ENCODE measurements at places on chromosomes 3 and 15.

DNA sequence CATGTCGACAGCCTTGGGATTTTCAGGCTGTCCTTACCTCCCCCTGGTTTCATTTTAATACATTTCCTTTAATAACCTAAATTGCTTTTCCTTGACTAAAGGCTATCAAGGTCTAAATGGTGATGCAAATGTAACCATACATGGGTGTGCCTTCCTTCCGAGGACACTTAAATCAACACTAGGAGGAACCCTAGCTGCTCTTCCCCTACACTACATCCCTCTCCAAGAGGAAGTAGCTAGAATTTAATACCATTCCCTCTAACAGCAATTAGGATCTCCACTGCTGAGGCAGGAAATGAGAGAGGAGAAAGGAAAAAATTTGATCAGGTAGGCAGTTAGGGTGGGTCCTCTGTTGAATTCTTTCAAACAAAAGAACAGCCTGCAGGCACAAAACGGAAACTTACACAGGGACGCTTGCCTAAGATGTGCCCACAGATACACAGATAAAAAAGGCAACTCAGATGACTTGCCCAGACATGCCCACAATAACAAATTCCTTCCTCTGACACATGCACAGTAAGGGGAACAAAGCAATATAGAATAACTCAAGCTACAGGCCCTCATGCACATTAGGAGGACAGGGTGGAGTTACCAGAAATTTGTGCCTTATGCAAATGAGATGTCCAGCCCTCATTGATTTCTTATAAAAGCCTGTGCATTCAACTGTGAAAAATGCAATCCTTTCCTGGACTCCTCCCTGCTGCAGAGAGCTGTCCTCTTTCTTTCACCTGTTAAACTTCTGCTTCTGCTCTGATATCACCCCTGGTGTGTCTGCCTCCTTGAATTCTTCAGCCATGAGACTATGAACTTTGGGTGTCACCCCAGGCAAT lies 1024.4 kb upstream of the CADM2 start:
- DNase-seq = no peak

- no peak for DNase-seq
Observed at GRCh38 chr3:121481106-121481880, 64.5 kb downstream of the POLQ start.

- DNase-seq = no peak
Observed at GRCh38 chr15:51085764-51086163, 8.9 kb downstream of the TNFAIP8L3 start.

DNA sequence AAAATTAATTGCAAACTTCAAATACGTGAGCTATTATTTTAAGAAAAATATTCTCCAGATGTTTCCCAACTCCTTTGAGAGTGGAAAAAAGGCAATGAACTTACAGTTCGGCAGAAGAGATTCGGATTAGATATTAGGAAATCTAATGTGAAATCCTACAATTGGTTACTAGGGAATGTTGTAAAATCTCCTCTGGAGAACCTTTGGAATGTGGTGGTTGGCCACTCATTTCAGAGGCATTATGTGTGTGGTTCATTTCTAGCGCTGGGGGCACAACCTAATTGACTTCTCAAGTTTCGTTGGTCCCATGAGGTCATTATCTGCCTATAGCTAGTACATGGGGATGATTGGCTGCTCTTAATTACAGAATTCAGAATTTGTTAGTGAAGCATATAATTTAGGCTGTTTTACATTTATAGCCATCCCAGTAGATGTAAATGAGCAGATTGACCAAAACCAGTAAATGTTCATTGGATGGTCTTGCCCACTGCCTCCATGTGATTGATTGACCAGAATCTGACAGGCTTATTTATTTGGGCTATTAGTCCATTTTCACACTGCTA lies 34.6 kb upstream of the CMSS1 start:
- DNase-seq = no peak

DNA sequence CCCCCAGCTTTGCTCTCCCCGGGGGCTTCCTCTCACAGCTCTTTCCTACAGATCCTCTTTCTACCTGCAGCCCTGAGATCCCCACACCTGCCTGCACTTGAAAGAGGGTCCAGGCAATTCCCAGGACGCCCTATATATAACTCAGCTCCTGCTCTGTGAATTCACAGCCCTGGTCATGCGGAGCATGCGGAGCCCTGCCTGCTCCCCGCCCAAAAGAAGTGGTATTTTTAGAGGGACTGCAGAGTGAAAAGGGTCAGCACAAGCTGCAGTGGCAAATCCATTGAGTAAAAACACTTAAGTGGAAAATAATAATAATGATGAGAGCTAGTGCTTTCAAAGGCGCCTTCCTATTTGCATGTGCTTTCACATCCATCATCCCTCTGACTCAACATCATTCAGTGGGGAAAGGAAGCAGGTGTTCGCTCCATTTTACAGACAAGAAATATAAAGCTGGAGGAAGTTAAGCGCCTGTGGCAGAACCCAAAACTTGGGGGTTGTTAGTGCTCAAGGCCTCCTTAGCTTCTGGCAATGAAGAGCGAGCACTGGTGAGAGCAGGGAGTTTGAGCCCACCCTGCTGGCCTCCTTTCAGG lies 76.3 kb upstream of the LIPC start:
- DNase-seq = no peak

- DNase-seq = no peak
Observed at GRCh38 chr15:65626856-65627255, 5.1 kb downstream of the SLC24A1 start.

DNA sequence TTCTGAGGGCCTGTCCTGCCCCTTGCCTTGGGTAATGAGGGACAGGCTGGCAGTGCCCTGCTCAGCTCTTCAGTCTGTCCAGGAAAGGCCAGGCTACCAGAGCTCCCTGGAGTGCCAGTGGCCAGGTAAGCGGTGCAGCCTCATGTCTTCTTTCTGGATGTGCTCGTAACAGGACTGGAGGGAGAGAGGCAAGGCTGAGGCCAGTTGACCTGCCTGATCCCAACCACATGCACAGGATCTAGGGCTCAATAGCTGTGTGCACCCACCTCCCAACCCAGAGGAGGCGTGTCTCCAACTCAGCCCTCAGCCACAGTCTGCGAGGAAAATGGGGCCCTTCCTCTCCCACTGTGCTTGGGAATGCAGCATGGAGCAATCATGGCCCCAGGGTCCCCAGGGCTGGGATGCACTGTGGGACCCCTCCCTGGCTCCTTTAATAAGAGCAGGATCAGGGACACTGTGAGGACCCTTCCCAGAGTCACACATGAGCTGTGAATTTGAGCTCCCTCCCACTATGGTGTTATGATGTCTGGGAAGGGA lies 22.5 kb downstream of the ALS2CL start:
- DNase-seq = no peak

DNA sequence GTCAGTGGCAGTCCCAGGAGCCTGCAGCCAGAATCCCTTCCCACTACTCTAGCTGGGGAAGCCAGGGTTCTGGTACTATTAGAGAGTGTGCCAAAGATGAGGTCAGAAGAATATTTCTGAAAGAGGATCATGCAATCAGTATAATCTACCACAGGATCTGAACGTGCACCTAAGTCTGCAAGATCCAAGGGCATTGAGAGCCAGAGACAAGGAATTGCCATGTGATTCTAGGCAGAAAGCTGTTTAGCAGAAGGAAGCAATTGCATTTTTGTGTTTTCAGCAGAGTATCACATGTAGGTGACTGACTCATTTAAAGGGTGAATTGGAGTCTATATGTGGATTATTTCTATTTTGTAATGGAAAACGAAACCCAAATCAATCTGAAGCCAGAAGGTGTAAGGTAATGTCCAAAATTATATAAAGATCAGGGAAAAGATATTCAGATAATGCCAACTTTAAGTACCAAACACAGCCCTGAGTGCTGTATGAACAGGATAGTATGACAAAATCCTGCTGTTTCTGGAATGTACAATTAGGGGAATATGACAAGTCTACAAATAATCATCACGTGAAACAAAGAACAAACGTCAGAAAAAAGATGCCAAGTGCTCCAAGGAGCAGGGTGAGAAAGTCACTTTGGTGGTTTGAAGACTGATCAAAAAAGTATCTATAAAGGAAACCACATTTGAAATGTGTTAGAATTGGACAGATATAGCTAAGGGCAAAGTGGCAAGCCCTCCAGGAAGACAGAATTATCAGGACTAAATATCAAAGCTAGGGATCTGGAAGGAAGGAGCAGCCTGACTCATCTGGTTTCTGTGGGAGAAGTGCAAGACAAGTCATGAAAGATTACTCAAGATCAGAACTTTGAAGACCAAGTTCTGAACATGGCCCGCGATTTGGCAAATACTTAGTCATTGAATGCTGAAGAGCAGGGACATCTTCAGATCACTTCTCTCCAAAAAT lies 1036.6 kb downstream of the NTRK3 start:
- no peak for DNase-seq

DNA sequence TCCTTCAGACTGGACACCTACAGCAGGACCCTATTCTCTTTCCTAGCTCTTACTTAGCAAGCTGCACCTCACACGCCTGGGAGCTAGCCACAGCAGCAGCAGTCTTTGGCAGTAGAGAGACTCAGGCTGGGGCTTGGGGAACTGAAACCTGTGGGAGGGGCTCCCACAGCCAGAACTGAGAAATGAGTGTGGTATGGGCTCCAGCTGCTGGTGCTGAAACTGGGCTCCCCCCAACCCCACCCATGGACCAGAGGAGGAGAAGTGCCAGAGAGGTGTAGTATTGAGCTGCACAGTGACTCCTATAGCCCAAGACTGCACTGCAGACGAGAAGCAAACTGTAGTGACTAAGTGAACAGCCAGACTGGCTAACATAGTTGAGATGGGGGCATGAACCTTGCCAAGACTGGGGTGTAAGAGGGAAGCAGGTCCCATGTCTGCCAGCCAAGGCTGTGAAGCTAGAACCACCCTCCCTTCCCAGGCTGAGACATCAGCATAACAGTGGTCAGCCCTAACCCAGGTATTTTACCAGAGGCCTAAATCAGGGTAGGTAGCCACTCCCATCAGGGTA lies 62.5 kb downstream of the MYO5A start:
- peak; percentile 8 for DNase-seq

- DNase-seq = no peak
Observed at GRCh38 chr3:105865016-105865623, 3.7 kb downstream of the CBLB start.

GRCh38 chr3:173025941-173026340 lies 115.1 kb downstream of the SPATA16 start:
- no peak for DNase-seq
